ENCODE measurements at places on chromosomes 4 and X.

GRCh38 chr4:119664168-119664907, 35.7 kb upstream of the PDE5A start:
- DNase-seq, result no peak

- no peak for DNase-seq
These were observed at the start of gene SPP1 for GRCh38 chr4:87975466-87975865. TSS of gene SPP1 (plus strand) at chr4:87975714. CDS start at chr4:87976896, 1,182 bp downstream.

DNA sequence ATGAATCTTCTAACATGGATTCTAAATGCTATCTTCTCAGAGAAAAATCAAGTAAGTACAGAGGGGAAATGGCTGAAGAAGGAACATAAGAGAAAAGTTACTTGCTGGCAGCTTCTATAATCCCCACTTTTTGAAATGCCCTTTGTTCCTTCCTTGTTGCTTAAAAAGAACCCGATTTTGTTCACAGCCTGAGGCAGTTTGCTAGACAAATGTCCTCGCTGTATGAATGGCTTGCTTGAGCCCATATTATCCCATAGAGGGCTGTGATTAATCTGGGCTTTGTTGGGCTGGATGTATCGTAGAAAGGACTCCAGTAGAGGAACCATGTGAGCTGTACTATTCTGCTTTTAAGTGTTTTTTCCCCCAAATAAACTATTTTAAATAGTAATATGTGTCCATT, 134.3 kb upstream of the FGF13 start:
- DNase-seq, result no peak

GRCh38 chr4:163697121-163697520, 202.6 kb downstream of the TMA16 start:
- no peak for DNase-seq

DNA sequence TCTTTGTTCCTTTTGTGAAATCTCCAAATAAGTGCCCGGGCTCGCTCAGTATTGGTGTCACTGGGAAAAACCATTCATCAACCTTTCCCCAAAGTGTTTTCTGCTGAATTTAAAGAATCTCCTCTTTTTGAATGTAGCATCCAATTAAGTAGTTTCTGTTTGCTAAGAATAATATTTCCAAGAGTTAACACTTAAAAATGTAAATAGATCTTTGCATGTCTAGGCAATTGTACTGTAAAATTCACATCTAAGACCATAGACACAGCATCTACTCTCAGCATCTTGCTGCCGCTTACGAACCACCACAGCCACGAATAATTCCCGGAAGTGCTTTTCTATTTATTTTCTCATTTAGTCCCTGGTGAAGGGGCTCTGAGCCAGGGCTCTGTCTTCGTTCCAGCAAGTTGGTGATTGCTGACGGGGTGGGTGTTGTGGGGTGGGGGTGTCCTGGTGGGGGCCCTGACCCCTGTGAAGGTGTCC, 1.4 kb downstream of the NSG1 start:
- DNase-seq, result no peak

- no peak for DNase-seq
These were observed 63.6 kb downstream of the REPS2 start for GRCh38 chrX:17009856-17010625.

- DNase-seq, result no peak
These were observed 220.9 kb upstream of the PSAPL1 start for GRCh38 chr4:7655511-7656243.

DNA sequence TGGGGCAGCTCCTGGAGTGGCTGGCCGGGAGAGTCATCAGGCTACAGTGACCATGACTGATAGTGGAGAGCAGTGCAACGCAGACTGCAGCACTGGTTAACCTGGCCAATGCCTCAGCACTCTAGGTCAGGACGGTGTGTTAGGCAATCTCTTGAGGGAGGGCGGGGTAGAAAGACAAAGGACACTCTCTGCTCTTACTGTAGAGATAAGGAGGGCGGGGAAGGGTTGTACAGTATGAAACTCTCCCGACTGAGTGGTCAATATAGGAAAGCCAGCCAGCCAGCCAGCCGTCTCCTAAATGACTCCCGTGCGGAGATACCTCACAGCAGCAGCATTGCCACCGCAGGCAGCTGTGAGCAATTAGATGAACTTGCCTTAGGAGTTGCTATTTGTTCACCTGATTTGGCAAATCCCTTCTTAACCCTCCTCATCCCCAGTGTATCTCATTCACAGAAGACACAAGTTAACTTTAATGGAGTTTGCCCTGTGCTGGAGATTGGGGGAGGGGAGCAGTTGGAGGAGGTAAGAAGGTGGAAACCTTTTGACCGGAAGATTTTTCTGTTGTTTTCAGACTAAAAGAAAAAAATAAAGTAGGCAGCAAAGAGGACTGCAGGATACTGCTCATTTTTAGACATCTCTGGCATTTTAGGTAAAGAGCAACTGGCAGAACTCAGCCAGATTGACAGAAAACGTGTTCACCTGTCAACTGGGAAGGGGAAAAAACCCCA, 330.5 kb downstream of the HNRNPD start:
- no peak for DNase-seq

GRCh38 chr4:134952305-134952704, 750.7 kb upstream of the PABPC4L start:
- DNase-seq, result no peak

GRCh38 chr4:121472937-121473721, 92.3 kb upstream of the QRFPR start:
- DNase-seq, result no peak

GRCh38 chrX:47200385-47201150, 6.9 kb downstream of the UBA1 start:
- DNase-seq, result no peak

DNA sequence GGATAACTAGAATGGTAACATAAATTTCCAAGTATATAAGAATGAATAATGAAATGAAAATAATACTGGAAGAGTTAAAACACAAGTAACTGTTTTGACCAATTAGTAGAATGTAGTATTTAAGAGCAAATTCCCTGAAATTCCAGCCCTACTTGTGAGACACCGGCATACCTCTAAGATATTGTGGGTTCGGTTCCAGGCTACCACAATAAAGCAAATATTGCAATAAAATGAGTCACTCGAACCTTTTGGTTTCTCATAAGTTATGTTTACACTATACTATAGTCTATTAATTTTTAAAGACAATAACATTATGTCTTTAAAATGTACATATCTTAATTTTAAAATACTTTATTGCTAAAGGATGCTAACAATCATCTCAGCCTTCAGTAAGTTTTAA, 15.2 kb upstream of the IQCM start:
- no peak for DNase-seq

DNA sequence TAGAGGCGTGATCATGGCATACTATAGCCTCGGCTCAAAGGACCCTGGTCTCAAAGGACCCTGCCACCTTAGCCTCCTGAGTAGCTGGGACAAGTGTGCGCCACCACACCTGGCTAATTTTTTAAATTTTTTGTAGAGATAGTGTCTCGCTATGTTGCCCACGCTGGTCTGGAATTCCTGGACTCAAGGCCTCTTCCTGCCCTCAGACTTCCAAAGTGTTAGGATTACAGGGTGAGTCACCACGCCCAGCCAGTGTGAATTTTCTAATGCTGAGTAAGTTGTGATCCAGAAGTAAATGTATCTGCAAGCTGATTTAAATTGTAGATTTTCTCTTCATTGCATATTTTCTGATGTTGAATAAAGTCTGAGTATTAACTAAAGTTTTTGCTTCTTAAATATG, 2.6 kb upstream of the ZNF674 start:
- peak; percentile 41 for DNase-seq

GRCh38 chr4:78552389-78553042, 946 bp downstream of the ANXA3 start:
- DNase-seq, result no peak

DNA sequence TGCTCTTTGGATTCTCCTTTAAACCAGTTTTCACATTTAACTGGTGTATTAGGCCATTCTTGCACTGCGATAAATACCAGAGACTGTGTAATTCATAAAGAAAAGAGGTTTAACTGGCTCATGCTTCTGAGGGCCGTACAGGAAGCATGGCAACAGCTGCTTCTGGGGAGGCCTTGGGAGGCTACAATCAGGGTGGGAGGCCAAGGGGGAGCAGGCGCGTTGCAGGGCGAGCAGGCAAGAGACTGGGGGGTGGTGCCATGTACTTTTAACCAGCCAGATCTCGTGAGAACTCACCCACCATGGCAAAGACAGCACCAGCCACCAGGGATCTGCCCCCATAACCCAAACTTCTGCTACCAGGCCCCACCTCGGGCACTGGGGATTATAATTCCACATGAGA, 38.1 kb downstream of the RNF212 start:
- DNase-seq, result no peak

DNA sequence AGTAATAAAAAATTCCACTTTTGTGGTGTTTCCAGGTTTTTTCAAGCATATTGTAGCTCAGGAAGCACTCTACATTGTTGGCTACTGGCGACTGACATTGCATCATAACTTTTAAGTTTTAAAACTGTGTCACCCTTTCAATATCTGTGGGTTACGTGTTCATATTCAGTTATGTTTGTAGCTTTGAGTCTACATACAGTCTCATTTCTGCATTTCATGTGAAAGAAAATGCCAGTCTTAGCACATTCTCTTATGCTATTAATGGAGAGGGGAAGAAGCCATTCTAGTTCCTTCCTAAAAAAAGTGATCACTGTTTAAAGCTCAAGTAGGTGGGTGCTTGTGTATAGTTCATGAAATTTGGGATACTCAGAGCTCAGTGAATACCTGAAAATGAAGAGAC, 38.1 kb downstream of the DIAPH2 start:
- DNase-seq, result no peak

- no peak for DNase-seq
These were observed 99.5 kb downstream of the NEUROG2 start for GRCh38 chr4:112416464-112416863.

DNA sequence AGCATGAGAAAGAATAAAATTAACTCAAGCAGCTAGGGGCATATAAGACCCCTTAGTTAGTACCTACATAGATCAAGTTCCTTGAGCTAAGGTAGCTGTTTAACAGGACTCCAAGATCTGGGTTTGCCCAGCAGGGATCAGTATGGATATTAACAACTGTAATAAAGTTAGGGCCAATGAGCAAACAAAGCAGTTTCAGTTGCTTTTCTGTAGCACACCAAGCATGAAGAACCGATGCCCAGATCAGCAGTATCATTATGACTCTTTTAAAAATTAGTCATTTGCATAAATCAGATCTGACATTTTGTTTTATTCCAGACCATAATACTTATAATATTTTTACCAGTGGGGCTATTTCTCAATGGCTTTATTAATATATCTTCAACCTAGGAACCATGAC, 80.9 kb downstream of the C4orf33 start:
- DNase-seq, result no peak

- no peak for DNase-seq
These were observed 24.3 kb upstream of the SRD5A3 start for GRCh38 chr4:55321707-55322264.

DNA sequence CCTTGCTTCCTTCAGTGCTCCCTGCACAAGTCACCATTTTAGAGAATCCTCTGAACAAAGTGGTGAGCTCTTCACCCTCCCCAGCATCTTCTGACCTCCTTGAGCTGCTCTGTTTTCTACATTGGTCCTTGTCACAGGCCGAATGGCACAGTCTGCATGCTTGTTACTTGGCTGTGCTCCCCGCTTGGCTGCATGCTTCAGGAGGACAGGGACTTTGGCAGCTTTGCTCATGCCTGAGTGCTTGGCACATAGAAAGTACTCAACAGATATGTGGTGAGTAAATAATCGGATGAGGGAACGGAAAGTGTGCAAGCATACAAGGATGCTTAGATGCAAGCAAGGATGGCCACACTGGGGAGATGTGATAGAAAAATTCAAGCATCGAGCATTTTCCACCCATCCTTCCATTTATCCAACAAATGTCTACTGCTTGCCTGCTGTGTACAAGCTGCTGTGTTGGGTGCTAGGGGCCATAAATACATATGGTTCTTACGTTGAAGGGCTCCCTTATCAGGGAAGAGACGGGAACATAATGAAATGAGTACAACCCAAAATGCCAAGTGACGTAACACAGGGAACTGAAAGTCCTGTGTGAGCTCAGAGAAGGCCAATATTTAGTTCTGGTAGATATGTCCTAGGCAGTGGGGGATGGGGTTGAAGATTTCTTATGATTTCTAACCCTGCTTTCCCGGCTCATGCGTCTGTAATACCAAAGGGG, 31.2 kb downstream of the SLC2A9 start:
- DNase-seq, result no peak

GRCh38 chr4:169650227-169650936, 30.0 kb downstream of the CLCN3 start:
- no peak for DNase-seq

GRCh38 chr4:54727346-54727745, 69.6 kb downstream of the KIT start:
- DNase-seq, result no peak

DNA sequence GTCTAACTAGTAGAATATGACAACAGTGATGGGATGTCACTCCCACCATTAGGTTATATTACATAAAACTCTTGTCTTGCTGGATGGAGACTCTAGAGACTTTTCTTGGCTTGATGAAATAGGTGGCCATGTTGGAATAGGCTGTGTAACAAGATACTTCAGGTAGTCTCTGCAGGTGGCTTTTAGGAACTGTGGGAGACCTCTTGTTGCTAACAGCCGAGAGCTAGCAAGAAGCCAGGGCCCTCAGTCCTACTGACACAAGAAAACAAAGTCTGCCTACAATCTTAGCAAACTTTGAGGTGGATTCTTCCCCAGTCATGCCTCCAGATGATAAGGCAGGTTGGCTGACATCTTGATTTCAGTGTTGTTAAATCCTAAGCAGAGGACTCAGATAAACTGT, 72.5 kb downstream of the GNL3L start:
- DNase-seq, result no peak

DNA sequence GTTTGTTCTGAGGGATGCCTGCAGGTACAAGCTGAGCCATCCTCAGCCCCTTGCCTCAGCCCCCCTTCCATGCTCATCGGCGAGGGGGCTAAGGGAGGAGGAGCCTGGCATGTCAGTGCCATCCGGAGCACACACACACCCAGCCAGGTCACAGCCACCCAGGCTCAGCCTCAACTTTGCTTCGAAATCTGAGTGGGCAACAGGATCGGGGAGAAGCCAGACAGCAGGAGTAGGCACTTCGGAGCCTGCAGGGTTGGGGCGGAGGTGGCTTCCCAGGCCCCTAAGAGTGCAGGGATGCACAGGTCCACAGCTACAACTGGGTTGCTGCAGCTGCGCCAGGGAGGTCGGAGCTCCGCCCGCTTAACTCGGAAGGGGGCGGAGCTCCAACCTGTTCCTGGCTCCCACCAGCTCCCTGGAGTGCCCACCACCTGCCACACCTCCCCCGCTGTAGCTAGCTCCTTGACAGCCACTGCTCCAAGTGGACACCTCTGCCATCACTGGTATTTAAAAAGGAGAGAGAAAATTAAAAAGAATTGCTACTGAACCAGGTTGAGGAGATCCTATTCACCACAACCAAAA, 192.9 kb upstream of the GALNT7 start:
- DNase-seq, result no peak

GRCh38 chr4:85498068-85498733, 23.3 kb downstream of the ARHGAP24 start:
- no peak for DNase-seq

- DNase-seq, result no peak
These were observed 613 bp upstream of the TMEM47 start for GRCh38 chrX:34657726-34658070.

GRCh38 chr4:2689825-2690700, 66.1 kb downstream of the TNIP2 start:
- DNase-seq, result no peak

- DNase-seq, result no peak
These were observed 367.6 kb downstream of the ARHGAP24 start for GRCh38 chr4:85842540-85842939.

GRCh38 chr4:141124224-141124623, 9.0 kb downstream of the RNF150 start:
- DNase-seq, result no peak

Data from AG04449 (cell line).